ENCODE measurements at places on chromosomes 5 and 9. TPM values are rescaled to one million over a fixed set of nuclear protein-coding genes. Genes with fewer than 3 reads are reported as not detected.
A peak's percentile ranks its signal among the peaks of the same experiment; 100 is the strongest.

- no peaks in the 10 kb centered on the region for H3K36me3 ChIP-seq
- no peak overlapping the region for H3K27ac ChIP-seq
- H3K4me3 ChIP-seq = no peak overlapping the region
- DNase-seq = no peak
- H3K27me3 ChIP-seq = no peaks in the 10 kb centered on the region
Measured at GRCh38 chr5:59517926-59518585, 375.5 kb downstream of the PDE4D start.

- H3K27ac ChIP-seq = no peak overlapping the region
- DNase-seq = no peak
- H3K4me3 ChIP-seq = no peak overlapping the region
- H3K27me3 ChIP-seq = no peaks in the 10 kb centered on the region
- no peaks in the 10 kb centered on the region for H3K4me1 ChIP-seq
Measured at GRCh38 chr5:14115323-14115895, 27.7 kb upstream of the TRIO start.

GRCh38 chr5:169706758-169707450, 69.8 kb downstream of the DOCK2 start:
- H3K36me3 ChIP-seq = no peaks in the 10 kb centered on the region
- no peaks in the 10 kb centered on the region for H3K27me3 ChIP-seq
- H3K4me1 ChIP-seq = peaks cover 39% of the 10 kb centered on the region
- peak; percentile 67 for DNase-seq
- no peak overlapping the region for H3K27ac ChIP-seq

DNA sequence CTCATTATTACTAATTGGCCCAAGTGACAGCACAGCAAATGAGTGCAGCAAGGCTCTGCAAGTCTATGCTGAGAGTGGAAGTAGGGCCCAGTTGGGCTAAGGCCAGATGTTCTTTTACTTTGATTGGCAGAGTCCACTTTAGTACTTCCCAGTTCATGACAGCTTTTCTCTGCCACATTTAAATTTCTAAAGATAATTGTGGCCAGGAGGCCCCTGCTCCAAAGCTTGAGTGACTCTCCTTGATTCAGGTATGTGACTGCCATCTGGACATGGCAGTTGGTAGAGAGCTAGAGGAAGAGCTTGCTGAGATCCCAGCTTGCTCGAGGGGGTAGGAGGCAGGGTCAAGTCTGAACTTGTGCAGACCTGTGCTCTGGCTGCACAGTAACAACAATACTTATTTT, 154.1 kb downstream of the CARTPT start:
- H3K27ac ChIP-seq = no peak overlapping the region
- DNase-seq = no peak
- no peaks in the 10 kb centered on the region for H3K4me1 ChIP-seq
- no peaks in the 10 kb centered on the region for H3K27me3 ChIP-seq

GRCh38 chr9:98280574-98280973, 25.1 kb upstream of the TBC1D2 start:
- H3K4me1 ChIP-seq = no peaks in the 10 kb centered on the region
- no peak overlapping the region for H3K4me3 ChIP-seq
- H3K36me3 ChIP-seq = no peaks in the 10 kb centered on the region
- no peak for DNase-seq

- no peak overlapping the region for H3K27ac ChIP-seq
- no peaks in the 10 kb centered on the region for H3K36me3 ChIP-seq
- H3K4me1 ChIP-seq = peaks cover 8% of the 10 kb centered on the region
- H3K4me3 ChIP-seq = no peak overlapping the region
Measured at GRCh38 chr5:78633700-78634099, 14.9 kb downstream of the LHFPL2 start.

DNA sequence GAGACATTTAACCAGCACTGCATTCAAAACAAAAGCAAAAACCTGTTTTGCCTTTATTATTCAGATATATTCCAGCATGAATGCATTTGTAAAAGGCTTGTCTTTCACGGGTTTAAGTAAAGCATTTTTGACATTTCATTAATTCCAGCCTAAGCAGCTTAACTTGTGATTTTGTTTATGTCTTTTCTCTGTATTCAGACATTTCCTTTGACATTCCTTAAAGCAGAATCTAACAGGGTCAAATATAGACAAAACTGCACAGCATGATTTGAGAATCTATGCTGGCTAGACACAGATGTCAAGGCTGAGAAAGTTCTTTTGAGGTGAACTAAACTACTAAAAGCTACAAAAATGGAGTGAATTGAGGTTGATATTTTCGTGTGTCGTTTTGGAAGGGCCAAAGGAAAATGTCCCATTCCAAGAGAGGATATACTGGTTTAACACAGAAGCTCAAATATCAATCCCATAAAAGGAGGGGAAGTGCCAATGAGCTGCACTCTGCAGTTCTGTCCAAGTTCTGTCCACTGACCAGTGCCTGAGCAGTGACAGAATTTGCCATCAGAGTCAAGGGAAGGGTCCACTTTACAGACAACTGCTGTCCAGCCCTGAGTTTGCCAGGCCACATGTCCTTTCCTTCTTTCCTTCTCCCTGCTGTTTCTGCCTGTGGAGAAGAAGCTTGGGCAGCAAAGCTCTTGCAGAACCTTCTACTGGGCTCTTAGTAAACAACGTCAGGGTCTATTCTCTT, 198.7 kb upstream of the KLF9 start:
- H3K27me3 ChIP-seq = no peaks in the 10 kb centered on the region
- H3K27ac ChIP-seq = no peak overlapping the region
- no peak overlapping the region for H3K4me3 ChIP-seq

DNA sequence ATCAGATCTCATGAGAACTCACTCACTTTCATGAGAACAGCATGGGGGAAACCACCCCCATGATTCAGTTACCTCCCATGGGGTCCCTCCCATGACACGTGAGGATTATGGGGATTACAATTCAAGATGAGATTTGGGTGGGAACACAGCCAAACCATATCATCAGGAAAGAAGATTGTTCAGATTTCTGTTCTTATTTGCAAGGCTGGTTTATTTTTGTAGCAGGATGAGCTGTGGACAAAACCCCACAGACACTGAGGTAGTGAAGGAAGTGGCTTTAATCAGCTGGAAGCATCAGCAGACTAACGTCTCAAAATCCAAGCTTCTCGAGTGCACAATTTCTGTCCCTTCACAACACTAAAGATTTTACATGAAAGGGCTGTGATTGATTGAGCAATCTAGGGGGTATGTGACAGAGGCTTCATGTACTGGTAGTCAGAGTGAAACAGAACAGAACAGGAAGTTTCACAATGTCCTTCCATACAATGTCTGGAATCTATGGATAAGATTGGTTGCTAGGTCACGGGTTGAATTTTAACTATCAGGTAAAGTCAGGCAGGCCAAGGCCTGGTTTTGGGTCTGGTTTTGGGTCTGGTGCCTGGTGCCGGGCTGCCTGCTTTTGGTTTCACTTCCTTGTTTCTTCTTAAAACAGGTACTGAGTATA, 91.3 kb upstream of the ZNF366 start:
- peaks cover 20% of the 10 kb centered on the region for H3K4me1 ChIP-seq
- DNase-seq = no peak
- H3K4me3 ChIP-seq = no peak overlapping the region
- peak overlapping the region; percentile 33 for H3K27ac ChIP-seq
- H3K36me3 ChIP-seq = no peaks in the 10 kb centered on the region
- no peaks in the 10 kb centered on the region for H3K27me3 ChIP-seq

DNA sequence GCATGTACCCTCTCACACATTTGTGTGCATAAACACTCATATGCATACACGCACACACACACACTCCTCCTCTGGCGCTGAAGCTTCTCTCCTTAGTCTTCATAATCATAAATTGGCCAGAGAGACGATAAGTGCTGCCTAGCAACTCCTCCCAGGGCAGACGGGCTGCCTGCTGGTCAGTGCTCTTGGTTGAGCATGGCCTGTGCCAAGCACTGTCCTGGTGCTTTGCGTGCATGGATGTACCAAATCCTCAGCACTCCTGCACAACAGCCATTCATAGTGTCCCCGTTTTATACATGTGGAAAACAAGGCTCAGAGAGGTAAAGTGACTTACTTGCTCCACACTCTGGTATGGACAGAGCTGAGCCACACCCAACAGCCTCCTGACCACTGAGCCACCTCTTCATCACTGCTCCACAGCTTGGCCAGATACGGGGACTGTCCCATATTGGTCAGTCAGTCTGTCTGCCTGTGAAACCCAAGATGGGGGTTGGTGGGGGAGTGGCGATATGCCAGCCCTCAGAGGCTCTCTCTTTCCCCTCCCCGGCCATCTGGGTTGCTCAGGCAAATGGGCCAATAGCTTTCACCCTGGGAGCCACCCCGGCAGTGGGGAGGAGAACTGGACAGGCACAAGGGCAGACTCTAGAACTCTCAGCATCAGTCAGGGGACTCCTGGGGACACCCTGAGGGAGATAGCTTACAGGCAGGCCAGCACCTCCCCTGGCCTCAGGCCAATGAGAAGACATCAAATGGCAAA, 64.3 kb upstream of the GARNL3 start:
- no peak for DNase-seq
- H3K4me3 ChIP-seq = no peak overlapping the region
- no peaks in the 10 kb centered on the region for H3K27me3 ChIP-seq
- H3K4me1 ChIP-seq = peaks cover 16% of the 10 kb centered on the region
- H3K36me3 ChIP-seq = peaks cover 5% of the 10 kb centered on the region
- no peak overlapping the region for H3K27ac ChIP-seq

DNA sequence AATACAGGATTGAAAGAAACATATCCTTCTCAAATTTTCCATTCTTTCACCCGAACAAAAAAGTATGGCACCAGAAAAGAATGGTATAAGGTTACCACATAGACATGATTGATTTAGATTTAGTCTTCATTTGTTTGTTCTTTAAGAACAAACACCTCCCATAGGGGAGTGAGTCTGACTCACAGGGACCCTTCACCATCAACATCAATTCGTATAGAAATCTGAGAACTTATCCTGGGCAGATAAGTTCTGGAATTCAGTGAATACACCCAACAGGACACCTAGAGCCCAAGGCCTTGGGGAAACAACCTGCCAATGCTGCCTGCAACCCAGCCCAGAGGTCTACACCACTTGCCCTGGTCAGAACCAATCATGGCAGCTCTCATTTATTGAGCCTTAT, 46.2 kb downstream of the LHFPL2 start:
- no peaks in the 10 kb centered on the region for H3K36me3 ChIP-seq
- no peaks in the 10 kb centered on the region for H3K27me3 ChIP-seq
- no peak overlapping the region for H3K27ac ChIP-seq
- no peak overlapping the region for H3K4me3 ChIP-seq

DNA sequence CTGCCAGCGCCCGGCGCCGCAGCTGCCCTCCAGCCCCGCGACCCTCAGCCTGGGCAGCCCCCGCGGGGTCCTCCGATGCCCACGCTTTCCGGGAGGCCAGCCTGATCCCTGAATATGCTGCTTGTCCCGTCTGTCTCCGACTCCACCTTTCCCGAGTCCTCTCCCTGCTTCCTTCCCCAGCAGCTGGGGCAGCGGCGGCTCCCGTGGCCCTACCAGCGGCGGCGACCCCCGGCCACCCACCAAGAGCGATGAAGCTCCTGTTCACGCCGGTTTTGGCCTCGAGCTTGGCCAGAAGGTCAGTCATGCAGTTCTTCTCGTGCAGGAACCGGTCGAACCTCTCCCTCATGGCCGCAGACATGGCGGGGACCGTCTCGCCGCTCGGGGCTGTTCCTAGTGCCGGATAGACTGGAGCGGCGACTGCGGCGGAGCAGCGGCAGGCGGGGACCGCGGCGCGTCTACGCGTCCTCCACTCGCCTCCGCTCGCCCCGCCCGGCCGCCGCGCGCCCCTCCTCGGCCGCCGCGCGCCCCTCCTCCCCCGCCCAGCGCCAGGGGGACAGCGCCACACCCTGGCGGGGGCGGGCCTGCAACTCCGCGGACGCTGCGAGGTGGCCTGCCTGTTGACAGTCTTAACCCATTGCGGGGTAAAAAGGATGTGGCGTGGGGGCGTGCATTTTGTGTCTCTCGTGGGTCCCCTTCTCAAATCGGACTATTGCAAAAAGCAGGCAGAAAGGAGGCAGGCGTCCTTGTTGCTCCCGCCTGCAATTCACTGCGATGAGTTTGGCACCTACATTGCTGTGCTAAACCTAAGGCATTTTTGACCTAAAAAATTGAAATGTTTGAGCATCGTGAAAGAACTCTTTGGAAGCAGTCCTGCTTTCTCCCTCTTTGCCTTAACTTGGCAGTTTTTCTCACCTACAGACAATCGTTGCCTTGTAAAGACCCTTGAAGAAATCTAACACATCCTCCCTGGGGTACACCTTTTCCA, at the start of gene REEP5:
REEP5 (minus strand) TSS at position 395 of the 985 bp plus-strand sequence; CDS start at position 358, 37 bp downstream.
- H3K4me1 ChIP-seq = peaks cover 42% of the 10 kb centered on the region
- H3K4me3 ChIP-seq = peak within 1 kb of the TSS; percentile 87
- H3K36me3 ChIP-seq = no peaks in the 10 kb centered on the region
- DNase-seq = peak; percentile 87
- no peaks in the 10 kb centered on the region for H3K27me3 ChIP-seq

DNA sequence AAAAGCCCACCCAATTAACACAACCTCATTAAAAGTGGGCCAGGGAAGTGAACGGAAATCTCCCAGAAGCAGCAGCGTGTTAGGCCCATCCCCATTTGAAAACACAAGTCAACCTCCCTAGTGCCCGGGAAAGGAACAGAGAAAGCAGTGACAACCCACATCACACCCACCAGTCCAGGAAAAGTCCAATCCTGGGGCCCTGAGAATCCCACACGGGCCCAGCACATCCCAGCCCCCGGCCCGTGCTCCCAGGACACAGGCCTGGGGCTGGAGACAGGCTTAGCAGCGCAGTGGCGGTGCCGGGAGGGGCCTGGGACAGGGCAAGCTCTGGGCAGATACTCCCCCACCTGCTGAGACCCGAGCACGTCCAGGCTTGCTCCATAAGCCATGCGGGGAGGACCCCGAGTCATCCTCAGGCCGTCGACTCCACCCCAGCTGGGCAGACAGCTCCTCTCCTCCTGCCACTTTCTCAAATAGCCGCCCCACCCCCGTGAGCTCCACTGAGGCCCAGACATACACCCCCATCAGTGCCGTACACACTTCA, 101.0 kb downstream of the KCNT1 start:
- no peak overlapping the region for H3K4me3 ChIP-seq
- H3K36me3 ChIP-seq = no peaks in the 10 kb centered on the region
- H3K27ac ChIP-seq = no peak overlapping the region
- no peak for DNase-seq
- H3K27me3 ChIP-seq = no peaks in the 10 kb centered on the region
- no peaks in the 10 kb centered on the region for H3K4me1 ChIP-seq

DNA sequence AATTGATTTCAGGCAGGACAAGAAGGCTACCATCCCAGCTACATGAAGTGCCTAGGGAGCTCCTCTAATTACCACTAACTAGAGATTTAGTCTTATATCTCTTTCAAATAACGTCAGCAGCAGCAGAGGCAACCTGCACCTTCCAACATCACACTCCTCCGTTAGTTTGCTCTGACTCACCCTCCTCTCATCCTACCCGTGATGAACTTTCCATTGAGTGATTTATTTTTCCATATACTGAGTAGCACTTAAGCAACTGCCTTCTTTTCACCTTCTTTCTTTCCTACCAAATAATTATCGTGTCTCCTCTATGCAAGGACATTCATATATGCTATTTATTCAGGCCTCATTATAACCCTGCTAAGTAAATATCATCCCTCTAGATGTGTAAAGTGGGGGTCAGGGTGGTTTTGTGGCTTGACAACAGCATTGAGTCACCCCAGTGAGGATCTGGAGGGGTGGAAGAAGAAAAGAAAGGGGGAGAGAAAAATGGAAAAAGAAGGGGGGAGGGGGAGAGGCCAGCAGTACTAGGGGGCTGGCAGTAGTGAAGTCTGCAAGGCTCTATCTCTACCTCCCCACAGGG, 64.6 kb upstream of the CAST start:
- no peaks in the 10 kb centered on the region for H3K27me3 ChIP-seq
- no peaks in the 10 kb centered on the region for H3K36me3 ChIP-seq
- DNase-seq = no peak
- no peak overlapping the region for H3K4me3 ChIP-seq
- H3K4me1 ChIP-seq = no peaks in the 10 kb centered on the region

SHOC1 gene
- total RNA-seq = 0.13 TPM

CBY3 gene
- not detected for total RNA-seq

GNA14 gene
- 20.0 TPM for total RNA-seq

NIPSNAP3A gene
- total RNA-seq = 38.2 TPM

UIMC1 gene
- 32.0 TPM for total RNA-seq

WNT8A gene
- not detected for total RNA-seq
